Stimulated activated CD8-positive, alpha-beta memory T cell treated with anti-CD3 and anti-CD28 coated beads, Interleukin-15, amount 100 ng/mL, for 1 hour (primary cell): ENCODE measurements at places on chromosomes 13 and 19.

DNA sequence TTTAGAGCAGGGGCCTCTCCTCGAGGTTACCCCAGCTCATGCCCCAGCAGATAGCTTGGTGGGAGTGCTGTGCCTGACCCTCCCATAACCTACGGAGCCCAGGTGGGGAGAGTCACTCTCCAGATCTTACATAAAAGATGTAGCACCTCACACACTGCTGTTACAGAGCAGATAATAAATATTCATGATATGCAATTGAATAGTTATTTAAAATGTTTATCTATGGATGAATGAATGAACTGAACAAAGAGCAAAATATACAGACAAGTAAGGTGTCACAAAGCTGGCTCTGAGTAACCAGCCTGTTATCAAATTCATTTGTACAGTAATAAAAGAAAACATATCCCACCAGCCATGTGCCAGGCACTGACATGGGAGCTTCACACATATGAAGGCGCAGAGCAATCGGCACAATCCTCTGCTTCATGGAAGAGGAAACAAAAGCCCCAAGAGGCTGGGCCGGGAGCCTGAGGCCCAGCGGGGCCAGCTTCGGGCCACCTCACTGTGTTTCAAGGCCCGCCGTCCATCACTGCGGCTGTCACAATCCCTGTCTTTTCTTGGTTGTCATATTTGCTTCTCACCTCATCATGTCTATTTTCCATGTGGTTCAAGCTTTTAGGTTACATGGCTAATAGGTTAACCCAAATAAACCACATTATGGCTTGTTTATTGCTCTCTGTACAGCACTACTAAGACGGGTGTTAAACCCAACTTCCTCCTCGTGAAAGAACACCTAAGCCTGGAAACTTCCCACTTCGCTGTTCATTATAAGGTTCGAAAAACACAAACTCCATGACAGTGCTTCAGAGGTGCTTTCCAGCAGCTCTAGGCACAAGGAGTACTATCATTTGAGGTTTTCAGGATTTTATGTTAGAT lies 78.4 kb downstream of the IRS2 start:
- DNase-seq = no peak

DNA sequence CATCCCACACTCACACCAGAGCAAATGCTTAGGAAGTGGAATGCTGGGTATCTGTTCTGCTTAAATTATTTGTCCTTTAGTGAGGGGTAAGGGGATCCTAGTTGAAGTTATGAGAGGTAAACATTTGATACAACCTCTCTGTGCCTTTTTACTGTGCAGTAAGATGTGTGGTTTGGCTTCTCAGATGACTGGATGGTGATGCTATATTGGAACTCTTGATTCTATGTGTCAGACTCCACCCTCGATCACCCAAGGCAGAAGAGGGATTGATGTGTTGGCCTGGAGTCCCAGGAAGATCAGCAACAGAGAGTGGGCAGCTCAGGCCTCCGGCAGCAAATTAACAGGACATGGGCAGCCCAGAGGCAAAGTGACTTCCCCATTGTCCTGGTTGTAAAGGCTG lies 66.7 kb downstream of the SIPA1L3 start:
- DNase-seq = no peak

- DNase-seq = no peak
Measured at GRCh38 chr13:37442996-37443395, 155.6 kb downstream of the POSTN start.

DNA sequence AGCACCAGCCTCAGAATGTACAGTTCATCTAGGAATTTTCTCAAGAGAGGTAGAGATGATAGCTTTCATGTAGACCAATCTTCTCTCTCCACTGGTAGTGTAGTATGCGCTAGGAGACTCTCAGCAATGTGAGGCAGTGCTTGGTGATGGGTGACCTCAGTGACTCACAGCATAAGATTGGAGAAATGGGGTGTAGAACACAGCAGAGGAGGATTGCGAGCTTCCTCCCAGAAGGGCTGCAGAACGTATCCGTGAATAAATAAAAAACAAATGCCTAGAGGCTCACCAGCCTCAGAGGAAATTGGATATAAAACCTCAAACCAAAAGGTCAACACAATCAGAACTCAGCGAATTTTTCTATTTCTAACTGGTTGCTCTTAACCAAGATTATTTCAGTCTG lies 182.9 kb upstream of the RXFP2 start:
- no peak for DNase-seq

GRCh38 chr19:5331790-5332189 lies 8.8 kb downstream of the PTPRS start:
- DNase-seq = no peak

GRCh38 chr19:5960005-5961001 lies 17.6 kb downstream of the RANBP3 start:
- DNase-seq = no peak

DNA sequence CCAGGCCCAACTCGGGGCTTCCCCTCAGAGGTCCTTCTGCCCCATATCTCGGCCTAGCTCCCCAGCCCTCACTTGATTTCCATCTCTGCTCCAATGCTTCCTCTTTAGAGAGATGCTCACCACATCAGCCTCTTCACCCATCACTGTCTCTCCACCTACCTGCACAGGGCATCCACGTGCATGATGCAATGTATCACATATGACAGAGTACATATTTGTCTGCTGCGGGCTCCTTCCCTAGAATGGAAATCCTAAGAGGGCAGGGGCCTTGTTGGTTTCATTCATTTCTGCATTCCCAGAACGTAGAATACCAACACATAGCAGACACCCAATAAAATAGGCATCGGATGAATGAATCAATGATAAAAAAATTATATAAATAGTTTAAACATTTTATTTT lies 130.3 kb downstream of the USP12 start:
- DNase-seq = no peak

GRCh38 chr19:31260171-31260933 lies 88.9 kb downstream of the TSHZ3 start:
- no peak for DNase-seq

- DNase-seq = no peak
Measured at GRCh38 chr13:45141369-45141768, 21.1 kb downstream of the GTF2F2 start.

DNA sequence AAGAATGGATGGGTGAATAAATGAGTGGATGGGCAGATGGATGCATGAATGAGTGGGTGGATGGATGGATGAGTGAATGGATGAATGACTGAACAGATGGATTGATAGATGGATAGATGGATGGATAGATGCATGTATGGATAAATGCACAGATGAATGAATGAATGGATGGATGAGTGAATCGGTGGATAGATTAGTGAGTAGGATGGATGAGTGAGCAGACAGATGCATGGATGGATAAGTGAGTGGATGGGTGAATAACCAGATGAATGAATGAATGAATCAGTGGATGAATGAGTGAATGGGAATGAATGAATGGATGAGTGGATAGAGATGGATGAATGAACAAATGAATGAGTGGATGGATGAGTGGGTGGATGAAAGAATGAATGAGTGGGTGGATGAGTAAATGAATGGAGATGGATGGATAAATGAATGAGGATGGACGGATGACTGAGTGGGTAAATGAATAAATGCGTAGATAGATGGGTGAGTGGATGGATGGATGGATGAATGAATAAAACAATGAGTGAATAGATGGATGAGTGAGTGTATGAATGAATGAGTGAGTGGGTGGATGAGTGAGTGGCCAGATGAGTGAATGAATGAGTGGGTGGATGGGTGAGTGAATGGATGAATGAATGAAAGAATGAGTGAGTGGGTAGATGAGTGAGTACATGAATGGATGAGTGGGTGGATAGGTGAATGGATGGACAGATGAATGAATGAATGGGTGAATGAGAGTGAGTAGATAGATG lies 13.0 kb downstream of the GAS6 start:
- DNase-seq = no peak

GRCh38 chr13:113022745-113023574 lies 53.9 kb downstream of the MCF2L start:
- DNase-seq = no peak

DNA sequence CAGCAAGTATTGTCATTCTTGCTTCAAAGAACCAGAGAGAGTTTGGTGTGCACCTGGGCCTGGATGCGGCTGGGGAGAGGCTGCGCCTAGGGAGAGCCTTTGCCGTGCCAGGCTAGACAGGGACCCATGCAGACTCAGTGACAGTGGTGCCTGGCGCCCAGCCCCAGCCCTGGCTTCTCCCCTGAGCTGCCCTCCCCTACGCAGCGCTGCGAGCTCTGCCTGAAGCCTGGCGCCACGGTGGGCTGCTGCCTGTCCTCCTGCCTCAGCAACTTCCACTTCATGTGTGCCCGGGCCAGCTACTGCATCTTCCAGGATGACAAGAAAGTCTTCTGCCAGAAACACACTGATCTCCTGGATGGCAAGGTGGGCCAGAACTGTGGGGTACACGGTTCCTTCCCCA lies 12.0 kb downstream of the KMT2B start:
- no peak for DNase-seq

DNA sequence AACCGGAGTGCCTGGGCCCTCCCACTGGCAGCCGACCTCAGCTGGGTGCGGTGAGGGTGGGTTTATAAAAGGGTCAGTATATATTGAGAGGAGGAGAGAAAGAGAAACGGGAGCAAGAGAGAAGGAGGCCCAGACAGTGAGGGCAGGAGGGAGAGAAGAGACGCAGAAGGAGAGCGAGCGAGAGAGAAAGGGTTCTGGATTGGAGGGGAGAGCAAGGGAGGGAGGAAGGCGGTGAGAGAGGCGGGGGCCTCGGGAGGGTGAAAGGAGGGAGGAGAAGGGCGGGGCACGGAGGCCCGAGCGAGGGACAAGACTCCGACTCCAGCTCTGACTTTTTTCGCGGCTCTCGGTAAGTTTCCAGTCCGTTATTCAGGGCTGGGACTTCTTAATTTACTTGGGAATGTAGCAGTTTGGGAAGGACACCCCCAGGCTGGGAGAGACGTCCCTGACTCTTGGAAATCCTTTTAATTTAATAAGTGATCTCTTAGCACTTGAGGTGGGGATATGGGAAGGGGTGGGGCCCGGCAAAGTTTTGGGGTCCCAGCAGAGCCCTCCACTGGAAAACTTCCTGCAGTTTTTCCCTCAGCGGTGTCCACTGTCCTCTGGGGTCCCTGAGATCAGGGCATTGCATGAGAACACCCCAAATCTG lies at the start of gene EMP3:
Gene EMP3, plus strand, starts transcription at position 288 of the 646 bp plus-strand sequence. CDS start 1,293 bp downstream, outside the sequence.
- peak; percentile 71 for DNase-seq

- no peak for DNase-seq
Measured at GRCh38 chr19:6271721-6272410, 7.9 kb downstream of the MLLT1 start.

DNA sequence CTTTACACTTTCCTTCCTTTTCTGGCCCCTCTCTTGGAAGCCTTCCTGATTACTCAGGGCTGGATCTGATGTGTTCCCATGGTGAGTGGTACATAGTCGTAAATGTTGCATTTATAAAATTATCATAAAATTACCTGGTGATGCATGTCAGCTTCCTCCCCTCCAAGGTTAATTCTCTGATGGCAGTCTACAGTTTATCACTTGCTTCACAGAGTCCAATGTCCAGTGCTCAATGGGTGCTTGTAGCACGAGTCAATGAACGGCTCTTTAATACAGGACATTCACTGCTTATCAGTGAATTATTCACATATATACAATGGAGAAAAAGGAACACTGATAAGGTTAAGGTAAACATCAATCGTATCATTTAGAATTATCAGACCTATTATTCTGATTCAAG lies 27.0 kb upstream of the OXGR1 start:
- DNase-seq = no peak

- no peak for DNase-seq
Measured at GRCh38 chr19:40717880-40718773, 1.2 kb downstream of the ITPKC start.

DNA sequence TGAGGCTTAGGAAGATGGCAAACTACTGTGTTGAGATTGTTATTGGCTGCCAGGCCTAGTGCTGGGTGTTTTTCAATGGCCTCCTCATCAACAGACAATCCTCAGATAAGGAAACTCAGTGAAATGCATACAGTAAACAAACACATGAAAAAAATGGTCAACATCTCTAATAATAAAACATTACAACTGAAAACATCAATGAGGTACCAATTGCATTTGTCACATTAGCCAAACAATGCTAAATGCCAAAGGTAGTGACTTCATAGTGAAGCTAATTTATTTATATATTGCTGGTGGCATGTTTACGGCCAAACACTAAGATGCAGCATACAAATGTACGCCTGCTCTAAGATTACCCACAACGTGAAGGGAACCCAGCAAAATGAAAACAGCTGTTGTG lies 224.0 kb upstream of the UBL3 start:
- DNase-seq = no peak

GRCh38 chr13:30520571-30520970 lies 54.8 kb upstream of the HMGB1 start:
- no peak for DNase-seq

DNA sequence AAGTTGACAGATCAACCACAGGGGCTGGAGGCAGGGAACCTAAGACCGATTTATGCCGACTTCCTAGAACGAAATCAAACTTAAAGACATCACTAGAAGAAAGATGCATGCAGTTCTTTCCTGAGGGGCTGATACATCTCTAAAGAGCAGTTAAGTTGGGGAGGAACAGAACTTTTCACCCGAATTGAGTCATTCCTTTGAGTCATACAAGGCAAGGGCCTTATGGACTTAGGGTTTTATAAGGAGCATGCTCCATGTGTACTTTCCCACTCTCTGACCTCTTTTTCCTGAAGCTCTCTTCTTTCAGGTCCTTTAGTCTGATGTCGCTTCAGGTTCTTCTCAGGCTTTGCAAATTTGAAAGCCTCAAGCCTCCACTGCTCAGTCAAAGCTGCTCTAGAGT lies 7.9 kb upstream of the FBXL3 start:
- no peak for DNase-seq

DNA sequence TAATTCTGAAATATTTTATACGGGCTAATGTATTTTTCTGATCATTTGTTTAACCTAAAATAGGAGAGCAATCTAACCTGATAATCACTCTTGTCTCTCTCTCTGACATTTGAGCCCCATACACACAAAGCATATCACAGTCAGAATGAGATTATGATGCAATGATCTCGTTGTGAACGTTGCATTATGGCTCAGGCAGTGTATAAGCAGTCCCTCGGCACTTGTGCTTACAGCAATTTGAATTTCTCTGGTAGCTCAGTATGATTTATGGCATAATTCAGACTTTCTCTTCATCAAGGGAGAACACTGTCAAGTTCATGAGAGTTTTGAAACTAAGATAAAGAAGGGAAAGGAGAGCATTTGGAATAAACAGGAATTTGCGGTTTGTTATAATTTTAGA lies 256.1 kb downstream of the DACH1 start:
- DNase-seq = no peak

DNA sequence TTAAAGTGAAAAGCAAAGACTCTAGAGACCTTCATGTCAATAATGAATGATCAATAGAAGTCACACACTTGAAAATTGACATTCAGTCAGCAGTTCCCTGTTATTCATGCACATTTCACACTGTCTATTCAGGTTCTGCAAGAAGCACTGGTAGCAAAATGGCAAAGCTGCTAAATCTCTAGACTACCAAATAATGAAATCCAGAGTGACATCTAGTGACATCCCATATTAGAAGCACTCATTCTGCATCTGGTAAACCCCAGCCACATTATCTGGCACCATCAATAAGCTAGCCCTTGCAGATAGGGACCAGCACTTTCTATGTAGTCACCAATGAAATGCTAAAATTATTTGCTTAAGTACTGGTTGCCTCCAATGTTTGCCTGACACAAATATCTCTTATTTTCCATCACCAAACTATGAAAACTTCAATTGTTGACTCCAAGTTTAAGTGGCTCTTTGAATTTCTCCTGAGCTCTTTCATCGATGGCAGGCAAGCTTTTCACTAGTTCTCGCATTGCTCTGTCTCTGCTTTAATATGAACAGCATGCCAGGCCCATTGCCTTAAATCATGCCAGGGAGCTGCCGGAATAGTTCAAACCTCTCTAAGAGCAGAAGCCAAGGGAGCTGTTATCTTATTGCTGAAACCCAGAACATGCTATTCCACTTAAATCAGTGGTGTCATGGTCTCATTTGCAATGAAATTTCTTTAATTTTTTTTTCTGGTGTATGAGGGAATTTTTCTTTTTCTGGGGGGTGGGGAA lies 409.9 kb downstream of the MZT1 start:
- DNase-seq = no peak
